8988T (cell line): ENCODE measurements at places on chromosomes 7 and 10.

DNA sequence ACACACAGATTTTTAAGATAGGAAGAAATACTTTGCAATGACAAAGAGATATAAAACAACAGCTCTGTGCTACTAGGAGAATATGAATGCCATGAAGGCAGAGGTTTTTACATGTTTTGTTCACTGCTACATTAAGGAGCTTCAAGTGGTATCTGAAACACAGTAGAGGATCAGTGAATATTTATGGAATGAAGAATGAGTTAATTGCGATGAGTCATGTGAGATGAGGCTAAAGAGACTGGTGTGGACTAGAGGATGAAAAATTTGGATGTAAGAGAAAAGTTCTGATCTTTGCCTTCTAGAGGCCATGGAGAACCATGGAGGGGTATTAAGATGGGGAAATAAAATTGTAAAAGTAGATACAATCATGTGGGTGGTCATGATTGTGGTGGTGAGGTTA is 434.2 kb downstream of the PHTF2 start:
- no peak for DNase-seq

- no peak for DNase-seq
Measured at GRCh38 chr7:36638140-36638539, 86.2 kb downstream of the AOAH start.

DNA sequence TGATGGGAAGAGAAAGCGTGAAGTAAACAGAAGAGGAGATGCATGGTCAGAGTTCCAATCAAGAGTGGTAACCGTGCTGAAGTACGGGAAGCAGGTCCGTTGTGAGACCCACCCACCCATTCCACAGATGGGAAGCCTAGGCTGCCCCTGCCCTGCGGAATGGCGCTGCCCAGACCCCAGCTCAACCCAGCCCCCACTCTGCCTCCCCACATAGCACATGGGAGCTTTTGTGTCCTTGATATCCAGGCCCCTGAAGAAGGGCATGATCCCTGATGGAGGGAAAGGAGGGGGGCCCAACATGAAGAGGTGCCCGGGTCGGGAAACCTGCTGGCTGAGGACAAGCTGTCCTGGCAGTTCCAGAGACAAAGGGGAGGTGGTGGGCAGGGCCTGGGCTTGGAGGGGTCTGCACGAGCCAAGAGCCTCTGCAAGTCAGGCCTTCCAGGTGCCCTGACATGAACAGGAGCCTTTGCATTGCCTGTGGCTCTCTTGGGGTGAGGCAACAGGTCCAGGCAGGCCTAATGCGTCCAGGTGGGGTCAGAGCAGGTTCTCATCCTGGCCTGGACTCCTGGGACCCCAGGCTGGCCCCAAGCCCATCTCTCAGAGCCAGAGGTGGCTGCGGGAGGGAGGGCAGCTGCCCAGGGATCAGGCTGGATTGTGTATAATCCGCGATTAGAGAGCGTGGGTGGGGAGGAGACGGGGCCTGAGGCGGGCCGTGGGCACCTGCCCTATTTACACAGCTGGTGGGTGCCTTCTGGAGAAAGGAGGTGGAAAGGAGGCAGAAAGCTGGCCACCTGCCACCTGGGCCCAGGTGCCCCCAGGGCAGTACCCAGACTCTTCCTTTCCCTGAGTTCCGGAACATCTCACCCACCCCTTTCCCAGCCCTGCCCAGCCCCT is 23.5 kb downstream of the YKT6 start:
- DNase-seq, result no peak

DNA sequence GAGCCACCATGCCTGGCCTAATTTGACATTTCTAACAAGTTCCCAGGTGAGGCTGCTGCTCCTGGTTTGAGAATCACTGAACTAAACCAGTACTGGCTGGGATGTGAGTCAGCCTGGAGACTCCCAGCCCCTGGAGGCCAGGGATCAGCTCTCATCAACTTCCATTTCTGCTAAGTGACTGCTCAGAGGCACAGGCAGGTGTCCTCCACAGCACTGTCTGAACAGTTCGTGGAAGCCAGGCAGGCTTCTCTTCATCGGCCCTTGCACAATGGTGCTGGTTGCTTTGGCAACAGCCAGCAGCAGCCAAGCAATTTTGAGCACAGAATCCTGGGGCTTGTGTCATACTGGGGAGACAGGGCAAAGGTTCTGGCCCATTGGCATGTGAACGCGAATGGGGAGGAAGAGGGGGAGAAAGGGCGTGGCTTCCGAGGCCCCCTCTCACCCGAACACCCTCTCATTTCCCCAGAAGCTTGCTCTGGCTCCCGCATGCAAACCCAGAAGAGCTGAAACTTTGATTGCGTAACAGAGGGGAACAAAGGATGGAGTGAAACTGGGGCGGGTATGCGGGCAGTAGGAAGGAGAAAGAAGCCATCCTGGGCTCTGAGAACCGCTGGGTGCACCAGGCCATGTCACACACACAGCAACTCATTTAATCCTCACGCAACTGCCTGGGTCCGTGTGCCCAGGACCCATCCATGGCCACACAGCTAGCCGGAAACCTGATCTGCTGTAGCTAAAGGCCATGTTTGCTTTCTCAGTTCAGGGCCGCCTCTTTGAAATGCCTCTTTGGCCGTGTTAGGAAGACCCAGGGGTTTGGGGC is 9.0 kb upstream of the POR start:
- DNase-seq, result no peak

DNA sequence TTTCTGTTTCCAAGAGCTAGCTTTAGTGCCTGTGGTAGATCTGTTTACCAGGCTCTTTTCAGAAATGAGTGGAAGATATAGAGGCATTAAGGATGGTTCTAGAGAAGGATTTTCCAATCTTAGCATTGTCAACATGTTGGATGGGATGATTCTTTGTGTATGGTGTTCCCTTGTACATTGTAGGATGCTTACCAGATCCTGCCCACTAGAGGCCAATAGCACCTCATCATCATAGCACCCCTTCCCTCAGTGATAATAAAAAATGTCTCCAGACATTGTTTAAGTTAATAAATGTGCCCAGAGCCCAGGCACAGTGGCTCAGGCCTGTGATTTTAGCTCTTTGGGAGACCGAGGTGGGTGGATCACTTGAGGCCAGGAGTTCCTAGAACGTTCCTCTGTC is 121.2 kb downstream of the ANKRD30A start:
- no peak for DNase-seq

GRCh38 chr10:24849501-24850299 is 102.7 kb downstream of the PRTFDC1 start:
- DNase-seq, result no peak

DNA sequence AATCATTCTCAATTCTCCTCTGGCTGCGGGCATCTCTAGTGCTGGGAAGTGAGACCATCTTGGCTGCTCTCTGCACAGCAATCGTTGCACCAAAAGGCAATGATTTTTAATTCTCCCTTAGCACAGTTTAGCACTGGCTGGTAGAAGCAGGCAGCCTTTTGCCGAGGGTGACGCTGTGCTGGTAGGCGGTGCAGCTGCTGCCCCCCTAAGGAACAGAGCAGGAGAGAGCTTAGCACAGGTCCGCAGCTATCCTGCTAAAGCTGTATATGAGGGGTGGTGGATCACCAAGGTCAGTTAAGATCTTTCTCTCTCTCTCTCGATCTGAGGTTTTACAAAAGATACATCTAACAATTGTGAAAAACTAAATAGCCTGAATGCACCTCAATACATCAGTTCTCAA is 390.1 kb downstream of the GATA3 start:
- no peak for DNase-seq

DNA sequence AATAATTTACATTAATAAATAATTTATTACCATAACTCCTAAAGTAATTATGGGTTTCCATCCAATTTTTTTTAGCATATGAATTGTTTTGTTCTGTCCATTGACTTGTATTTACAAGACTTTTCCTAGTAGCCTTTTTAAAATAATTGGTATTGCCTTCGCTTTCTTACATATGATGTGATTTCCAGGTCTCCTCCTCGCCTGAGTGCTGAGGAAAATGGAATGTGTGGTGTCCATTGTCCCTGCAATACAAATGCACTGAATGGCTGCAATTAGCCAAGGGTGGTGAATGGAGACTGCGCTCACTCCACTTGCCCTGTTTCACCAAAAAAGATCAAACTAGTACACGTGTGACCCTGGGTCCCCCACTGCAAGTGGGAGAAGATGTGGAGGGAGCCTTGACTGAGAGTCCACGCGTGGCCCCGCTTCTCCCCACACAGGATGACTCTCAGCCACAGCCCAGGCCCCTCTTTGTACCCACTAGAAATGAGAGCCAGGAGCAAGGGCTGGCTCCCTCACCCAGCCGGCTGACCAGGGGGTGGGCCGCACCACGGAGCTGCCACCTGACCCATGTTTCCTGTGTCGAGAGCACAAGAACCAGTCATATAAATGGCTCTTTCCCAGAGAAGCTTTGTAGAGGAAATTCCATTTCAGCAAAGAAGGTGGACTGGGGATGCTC is 52.6 kb downstream of the FAM53B start:
- DNase-seq, result no peak

DNA sequence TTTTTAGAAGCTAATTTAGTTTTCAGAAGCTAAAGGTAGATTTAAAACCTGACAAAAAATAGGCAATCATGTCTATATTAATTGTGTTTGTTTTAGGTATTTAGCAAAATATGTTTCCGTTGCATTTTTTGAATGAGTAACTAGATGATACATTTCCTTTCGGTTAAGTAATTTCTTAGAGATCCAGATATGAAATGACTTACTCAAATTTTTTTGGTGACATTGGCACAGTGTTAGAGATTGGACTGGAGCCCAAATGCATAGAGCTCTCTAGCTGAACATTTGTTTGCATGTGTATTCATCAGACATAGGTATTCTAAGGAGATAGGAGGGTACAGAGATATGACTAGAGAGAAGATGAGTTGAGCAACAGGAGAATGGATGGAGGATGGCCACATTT is 1.9 kb downstream of the BUB3 start:
- DNase-seq, result no peak

DNA sequence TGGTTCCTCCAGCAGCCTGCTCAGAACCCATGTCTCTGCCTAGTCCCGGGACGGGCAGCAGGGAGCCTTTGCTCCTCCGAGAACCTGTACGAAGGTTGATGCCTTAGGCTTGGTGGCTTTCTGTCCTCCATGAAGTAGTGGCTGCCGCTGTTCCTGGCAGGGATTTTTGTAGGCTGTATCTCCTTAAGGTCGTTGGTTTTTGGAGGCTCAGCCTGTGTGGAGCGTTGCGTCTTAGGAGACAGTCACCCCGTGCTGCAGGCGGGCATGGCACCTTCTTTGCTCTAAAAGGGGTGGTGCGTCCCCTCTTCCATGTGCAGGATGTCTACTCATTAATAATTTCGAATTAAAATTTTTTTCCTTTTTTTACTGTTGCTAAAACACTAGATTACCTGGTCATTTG is 92.5 kb downstream of the TRRAP start:
- no peak for DNase-seq

- no peak for DNase-seq
Measured at GRCh38 chr10:92914478-92915325, 66.4 kb downstream of the EXOC6 start.

- DNase-seq, result no peak
Measured at GRCh38 chr7:22997871-22998518, 15.9 kb downstream of the HYCC1 start.

DNA sequence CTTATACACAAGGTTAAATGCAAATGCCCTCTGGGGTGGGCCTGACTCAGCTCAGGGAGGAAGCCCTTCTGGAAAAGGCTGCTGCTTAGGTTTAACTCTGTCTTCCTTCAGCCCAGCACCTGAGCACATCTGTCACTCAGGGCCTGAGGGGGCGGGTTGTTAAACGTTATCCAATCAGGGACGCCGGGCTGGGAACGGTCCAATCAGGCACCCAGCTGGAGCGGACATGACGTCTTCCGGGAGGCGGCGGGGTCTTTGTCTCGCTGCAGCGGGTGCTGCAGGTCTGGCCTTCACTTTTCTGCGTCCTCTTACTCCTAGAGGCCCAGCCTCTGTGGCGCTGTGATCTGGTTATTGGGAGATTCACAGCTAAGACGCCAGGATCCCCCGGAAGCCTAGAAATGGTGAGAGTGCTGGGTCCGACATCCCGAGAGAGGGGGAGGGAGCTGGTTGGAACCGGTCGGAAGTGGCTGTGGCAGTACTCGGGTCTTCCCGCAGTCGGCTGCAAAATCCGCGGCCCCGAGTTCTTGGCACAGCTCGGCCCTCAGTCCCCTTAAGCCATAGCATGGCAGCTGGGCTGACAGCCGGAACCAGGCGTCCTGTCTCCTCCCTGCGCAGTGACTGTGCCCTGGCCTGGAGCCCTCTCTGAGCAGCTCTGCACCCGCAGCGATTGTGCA is at the start of gene ZNF138:
Gene ZNF138 (plus strand): TSS at position 258 of the 674 bp plus-strand sequence. CDS start 141 bp downstream, at position 399.
- peak; percentile 64 for DNase-seq

GRCh38 chr7:5564894-5565293 is 141.3 kb upstream of the TNRC18 start:
- DNase-seq, result no peak

GRCh38 chr10:113060201-113061053 is 110.4 kb downstream of the TCF7L2 start:
- DNase-seq, result no peak

- DNase-seq, result no peak
Measured at GRCh38 chr10:26430641-26431163, 7.4 kb upstream of the APBB1IP start.

DNA sequence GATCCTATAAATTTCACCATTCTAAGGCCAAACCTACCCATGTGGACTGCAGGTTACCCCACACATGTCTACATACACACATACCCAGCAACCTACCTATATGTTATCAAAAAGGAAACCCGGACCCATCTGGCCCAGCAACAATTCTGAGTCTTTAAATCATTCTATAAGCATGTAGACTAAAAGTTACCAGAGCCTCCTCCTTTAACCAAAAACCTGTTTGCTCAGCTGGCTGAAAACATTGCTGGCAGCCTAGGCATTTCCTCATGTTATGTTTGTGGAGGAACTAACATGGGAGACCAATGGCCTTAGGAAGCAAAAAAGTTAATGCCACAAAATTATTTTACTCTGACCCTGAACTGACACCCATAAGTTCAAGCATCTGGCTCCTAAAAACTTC is 5.3 kb upstream of the ADCK2 start:
- no peak for DNase-seq

DNA sequence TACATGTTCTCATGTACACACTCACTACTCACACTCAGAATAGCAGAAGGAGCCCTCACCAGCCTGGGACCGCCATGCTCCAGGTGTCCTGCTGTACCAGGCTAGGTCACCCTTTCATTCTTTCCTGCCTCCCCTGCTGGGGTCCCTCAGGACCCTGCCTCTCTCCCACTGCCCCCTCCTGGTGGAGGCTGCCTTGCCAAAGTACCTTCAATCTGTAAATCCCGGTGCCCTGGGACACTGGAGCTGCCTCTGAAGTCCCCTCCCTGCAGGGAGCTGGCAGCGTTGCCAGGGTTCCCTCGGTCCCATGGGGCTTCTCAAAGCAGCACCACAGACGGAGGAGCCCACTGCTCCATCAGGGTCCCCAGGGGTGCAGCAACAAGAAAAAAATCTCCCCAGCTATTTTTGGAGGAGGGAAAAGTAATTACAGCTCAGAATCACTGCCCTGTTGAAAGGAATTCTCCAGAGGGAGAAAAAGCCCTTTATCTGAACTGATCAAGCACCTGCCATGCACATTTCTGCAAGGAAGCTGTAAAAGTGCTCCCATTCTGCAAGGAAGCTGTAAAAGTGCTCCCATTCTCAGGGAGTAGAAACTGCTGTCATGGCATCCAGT is 259.9 kb downstream of the PTPRN2 start:
- no peak for DNase-seq
